ENCODE measurements at places on chromosomes 12 and 14.

DNA sequence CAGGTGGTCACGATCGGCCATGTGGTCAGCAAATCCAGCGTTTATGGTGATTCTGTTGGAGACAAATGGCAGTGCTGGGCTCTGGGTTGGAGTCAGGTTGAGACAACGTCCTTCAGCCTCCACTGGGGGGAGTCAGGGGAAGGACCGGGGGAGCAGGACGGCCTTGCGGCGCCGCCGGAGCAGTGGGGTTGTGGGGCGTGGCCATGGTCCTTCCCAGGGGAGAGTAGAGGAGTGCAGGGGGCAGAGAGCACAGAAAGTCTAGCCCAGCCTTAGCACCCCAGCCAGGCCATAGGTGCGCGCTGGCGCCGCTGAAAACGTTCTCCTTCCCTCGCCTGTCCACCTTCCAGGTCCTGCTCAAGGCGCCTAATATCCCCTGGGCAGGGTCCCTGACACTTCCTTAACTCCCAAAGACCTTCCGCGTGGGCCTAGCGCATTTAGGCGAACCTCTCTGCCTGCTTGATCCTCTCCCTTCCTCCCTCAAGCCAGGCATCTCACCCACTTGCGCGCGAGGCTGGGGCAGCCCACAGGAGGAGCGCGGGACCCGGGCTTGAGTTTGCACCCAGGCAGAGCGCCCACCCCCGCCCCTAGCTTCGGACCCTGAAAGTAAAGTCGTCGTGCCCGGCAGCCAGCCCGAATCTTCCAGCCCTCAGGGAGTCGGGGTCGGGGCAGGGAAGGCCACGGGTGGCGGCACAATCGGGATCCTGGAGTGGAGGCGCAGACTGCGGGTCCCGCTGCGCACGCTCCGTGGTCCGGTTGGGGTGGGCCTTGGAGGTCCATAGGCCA is 3.1 kb upstream of the KIF26A start:
- DNase-seq, result no peak

DNA sequence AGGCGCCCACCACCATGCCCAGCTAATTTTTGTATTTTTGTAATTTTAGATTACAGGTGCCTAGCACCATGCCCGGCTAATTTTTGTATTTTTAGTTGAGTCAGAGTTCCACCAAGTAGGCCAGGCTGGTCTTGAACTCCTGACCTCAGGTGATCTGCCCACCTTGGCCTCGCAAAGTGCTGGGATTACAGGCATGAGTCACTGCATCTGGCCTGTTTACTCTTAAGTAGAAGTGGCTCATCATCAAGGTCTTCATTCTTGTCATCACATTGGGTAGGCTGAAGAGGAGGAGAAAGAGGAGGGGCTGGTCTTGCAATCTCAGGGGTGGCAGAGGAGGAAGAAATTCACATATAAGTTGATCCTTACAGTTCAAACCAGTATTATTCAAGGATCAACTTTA is 152.4 kb upstream of the ATP2B1 start:
- DNase-seq, result no peak

- DNase-seq, result no peak
Observed at GRCh38 chr12:6280053-6280469, 30.4 kb upstream of the PLEKHG6 start.

DNA sequence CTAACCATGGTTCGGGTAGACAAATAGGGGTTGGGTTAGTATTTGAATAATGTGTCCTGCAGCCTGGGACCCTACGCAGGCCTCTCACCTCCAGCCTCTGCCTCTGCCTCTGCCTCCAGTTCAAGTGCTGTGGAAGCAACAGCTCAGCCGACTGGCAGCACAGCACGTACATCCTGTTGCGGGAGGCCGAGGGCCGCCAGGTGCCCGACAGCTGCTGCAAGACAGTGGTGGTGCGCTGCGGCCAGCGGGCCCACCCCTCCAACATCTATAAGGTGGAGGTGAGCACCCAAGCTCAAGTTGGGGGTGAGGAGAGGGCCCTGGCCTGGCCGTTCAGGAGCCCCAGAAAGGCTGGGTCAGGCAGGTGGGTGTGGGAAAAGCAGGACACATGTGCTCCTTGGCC is 55.9 kb downstream of the TSPAN11 start:
- DNase-seq, result no peak

GRCh38 chr14:36716614-36717184 is 55.0 kb downstream of the PAX9 start:
- DNase-seq, result no peak

GRCh38 chr12:42946871-42947381 is 357.4 kb upstream of the PRICKLE1 start:
- no peak for DNase-seq

GRCh38 chr12:101713059-101713682 is 15.7 kb downstream of the CHPT1 start:
- DNase-seq, result no peak

All from NCI-H1417 treated with DMSO at 0.1 percent for 48 hours (cell line).